Cardiac fibroblast (primary cell): ENCODE measurements at places on chromosomes 2 and 18.
A peak's percentile ranks its signal among the peaks of the same experiment; 100 is the strongest.

- DNase-seq: no peak
These were observed 85.9 kb upstream of the RANBP2 start for GRCh38 chr2:108633409-108633808.

DNA sequence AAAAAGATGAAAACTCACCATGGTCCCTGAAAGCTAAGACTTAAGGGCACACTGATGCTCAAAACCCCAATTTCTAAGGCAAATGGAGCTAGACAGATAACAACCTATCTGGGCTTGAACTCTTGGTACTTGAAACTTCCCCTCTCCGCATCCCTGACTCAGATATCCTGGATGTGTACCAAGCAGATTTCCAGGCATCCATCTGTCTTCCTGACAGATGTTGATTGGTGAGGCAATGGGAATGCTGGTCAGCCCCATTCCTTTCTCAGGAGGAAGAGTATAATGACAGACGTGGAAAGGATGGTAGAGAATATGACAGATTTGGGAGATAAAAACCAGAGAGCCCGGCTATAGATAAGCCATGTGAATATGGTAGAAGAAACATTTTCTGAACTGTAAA lies 69.2 kb downstream of the ADD2 start:
- no peak for DNase-seq

GRCh38 chr2:181177376-181177775 lies 197.0 kb downstream of the UBE2E3 start:
- DNase-seq: no peak

DNA sequence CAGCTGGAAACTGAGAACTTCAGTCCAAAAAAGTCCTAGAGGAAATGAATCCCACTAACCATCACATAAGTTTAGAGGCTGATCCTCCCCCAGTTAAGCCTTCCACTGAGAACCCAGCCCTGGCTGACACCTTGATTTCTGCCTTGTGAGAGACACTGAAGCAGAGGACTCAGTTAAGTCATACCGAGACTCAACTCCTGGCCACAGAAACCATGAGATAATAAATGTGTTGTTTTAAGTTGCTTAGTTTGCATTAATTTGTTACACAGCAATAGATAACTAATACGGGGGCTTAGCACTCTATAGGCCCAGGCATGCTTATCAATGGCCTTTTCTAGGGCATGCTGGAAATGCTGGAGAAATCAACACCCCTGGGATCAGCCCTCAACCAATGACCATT lies 3.4 kb upstream of the ADD2 start:
- no peak for DNase-seq

- no peak for DNase-seq
These were observed 36.0 kb downstream of the CHN1 start for GRCh38 chr2:174969091-174969734.

DNA sequence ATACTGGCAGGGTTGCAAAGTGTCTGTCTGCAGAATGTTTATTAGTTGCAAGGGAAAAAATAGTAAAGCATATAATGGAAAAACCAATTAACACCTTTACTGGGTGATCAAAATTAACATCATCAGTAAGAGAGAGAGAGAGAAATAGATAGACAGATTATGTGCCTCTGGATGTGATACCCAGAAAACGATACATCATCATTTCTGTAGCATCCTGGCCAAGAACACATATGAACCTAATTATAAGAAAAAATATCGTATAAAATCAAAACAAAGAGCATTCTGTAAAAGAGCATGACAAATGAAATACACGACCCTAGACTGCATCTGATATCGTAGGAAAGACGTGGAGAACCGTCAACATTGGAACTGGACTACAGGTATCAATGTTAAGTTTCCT lies 64.6 kb downstream of the SMC6 start:
- no peak for DNase-seq

DNA sequence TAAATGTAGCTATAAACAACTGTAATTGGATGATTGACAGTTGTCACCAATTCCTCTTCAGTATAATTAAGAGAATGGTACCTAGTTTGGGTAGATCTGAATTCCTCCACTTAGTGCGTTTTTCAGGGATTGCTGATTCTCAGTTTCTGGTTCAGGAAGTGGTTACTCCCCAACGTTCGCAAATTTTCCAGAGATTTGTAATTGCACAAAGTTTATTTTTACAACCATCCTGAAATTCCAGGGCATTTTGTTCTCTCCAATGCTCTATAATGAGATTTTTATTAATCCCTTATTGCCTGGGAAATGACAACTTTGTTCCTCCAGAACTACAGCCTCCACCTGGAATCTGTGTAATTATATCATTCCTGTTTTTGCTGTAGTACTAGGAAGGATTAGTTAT lies 710.6 kb upstream of the ZEB2 start:
- no peak for DNase-seq

- DNase-seq: no peak
These were observed 97.7 kb upstream of the ACAA2 start for GRCh38 chr18:49910986-49911385.

DNA sequence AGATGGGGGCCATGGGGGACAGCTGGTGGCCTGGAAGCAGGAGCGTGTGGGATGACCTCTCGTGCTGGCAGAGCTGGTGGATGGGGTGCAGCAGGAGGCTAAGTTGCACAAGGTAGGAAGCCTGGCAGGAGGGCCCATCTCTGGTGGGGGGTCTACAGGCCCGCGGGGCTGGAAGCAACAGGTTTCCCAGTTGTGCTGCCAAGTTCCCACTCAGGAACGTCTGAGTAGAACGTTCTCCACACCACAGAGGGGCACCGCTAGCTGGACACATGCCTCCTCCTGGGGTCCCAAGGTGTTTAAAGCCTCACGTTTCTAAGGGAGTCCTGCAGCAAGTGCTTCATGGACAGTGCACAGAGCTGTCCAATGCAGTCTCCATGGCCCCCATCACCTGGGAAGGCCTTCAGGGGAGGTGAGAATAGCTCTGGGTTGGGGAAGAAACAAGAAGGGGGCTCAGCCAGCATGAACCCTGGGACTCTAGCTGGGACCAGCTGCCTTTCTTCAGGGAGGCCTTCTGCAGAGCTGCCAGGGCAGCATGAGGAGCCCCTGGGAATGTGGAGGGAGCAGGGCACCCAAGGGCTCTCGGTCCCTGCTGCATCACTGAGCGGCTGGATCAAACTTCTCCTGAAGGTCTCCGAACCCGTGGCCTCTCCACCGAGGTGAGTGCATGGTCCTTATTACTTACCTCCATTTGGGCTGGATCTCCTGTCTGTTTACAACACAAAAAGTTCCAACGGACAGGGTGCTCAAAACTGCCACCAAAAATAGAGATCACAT lies 80.0 kb downstream of the TWIST2 start:
- DNase-seq: no peak

- DNase-seq: no peak
These were observed 126.8 kb downstream of the ZNF521 start for GRCh38 chr18:25225151-25225550.

DNA sequence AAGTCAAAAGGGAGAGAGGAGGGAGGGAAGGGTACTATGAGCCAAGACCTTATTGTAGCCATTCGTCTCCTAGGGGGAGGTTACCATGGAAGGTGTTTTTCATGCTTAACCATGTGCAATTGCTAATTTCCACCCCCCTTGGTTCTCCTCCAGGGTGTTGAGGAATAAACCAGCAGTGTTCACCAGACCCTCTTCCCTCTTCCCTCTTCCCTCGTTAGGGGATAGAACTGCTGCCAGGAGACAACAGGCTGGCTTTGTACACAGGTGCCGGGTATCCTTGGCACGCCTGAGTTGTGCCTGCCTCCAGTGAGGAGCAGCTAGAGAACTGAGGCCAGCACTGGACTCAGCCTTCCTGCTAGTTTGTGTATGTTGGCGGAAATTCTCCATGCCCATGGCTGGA lies 41.1 kb upstream of the ARL5A start:
- no peak for DNase-seq

DNA sequence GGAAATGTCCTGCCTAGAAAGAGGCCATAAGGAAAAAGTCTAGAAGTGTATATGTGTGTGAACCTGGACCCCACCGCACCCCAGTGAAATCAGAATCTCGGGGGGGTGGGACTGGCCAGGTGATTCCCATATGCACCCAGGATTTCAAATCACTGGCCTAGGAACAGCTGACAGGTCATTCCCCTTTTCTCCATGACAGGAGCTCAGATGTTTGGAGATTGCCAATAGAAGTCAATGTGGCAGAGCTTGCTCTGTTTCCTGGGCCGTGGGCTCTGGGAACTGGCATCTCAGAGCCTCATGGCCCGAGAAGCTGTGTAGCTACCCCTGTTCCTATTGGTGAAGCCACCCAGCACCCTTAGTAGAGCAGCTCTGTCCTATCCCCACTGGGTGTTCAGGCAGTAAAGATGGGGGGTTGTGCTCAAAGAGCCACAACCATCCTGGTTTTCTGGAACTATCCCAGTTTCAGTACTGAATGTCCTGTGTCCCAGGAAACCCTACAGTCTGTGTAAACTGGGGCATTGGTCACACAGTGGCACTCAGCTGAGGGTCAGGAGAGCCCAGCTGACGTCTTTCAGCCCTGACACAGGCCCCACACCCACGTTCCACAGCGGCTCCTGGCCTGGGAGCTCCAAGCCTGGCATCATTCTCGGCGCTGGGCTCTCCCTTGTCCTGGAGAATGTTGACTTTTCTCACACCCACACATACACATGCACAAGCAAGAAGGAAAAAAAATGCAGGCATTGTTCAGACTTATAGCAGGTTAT lies 18.9 kb downstream of the GNLY start:
- DNase-seq: peak; percentile 65

DNA sequence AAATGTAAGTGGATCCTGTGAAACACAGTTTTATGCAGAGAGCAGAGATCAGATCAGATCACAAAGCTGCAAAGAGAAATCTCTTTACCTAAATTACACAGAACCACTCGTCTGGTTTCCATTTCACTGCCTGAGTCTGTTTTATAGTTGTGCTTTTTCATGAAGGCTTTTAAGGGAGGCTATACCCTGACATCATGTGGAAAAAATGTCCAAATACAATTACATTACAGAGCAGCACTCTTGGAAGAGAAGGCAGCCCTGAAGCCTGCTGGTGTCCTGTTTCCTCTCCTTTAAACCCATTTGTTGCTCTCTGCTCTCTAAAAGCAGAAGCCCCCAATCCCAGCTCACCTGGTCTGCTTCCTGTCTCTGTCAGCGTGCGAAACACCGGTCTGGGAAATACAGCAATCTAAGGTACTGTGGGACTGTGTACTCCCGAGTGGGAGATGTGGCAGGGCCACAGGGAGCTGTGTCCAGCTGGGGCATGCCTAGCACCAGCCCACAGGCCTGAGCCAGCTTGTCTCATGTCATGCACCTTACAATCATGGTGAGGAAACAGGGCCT lies 24.8 kb upstream of the ZFP36L2 start:
- peak; percentile 73 for DNase-seq

DNA sequence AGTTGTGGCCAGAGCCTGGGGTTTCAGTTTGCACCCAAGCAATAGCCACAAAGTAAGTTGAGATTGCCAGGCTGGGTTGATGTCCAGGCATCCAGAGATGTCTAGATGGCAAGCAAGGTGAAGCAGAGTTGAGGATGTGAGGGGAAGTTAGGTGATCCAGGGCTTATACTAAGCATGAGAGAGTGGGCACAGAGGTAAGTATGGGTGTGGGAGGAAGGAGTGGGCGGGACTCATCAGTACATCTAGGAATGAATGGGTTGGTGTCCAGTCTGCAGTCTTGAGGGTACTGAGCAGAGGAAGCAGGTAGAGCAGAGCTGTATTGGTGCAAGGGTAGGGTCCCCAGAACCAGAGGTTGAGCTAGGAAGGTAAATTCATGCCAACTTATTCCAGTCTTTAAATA lies 1.5 kb downstream of the SEMA4F start:
- no peak for DNase-seq

DNA sequence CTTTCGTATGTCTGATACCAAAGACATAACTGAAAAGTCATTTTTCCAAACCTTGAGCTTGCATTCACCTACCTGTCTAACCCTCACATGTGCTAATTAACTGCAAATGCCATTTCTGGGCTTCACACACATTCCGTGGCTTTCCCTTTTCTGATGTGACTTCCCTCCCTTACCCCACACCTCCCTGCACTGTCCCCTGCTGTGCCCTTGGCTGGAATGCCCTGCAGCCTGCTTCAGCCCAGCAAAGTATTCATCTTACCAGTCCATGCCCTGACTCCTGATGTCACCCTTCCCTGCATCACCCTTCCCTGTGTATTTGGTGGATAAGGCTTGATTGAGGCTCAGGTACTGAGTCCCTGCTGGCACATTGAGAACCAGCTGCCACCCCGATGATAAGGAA lies 12.2 kb downstream of the RETSAT start:
- DNase-seq: no peak

DNA sequence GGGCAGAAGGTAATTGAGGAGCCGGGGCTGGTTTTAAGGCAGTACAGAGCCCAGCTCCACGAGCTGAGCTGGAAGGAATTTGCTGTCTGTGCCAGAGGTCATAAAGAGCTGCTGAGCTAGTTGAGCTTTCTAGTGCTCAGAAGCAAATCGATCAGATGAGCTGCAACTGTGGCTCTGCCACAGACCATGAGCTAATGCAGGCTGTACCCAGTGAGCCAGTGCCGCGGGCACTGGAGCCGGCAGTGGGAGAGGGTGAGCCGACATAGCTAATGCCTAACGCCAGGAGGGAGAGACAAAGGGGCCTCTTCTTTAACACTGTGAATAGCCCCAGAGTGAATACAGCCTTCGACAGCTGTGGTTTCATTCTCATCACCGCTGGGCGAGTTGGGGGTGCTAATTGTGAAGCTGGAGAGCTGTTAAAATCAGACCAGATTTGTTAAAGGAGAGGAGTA lies 410.1 kb upstream of the TCF4 start:
- peak; percentile 17 for DNase-seq

- no peak for DNase-seq
These were observed 49.7 kb downstream of the MTA3 start for GRCh38 chr2:42618116-42618515.

DNA sequence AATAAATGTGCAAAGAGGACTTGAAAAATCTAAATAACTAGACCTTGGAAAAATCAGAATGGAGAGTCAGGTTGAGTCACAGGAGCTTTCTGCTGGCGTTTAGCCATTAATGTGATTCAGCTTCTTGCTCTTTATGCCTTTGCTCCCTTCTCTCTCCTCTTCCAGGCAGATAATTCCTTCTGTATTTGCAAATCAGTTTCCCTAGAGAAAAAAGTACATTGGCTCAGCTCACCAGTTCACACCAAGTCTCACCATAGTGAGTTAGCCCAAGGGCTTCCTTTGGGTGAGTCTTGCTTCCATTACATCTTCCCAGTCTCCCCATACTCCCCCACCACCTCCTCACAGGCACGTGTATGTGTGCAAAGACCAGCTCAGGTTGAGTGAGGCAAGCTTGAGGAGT lies 73.6 kb downstream of the CYBRD1 start:
- peak; percentile 96 for DNase-seq

DNA sequence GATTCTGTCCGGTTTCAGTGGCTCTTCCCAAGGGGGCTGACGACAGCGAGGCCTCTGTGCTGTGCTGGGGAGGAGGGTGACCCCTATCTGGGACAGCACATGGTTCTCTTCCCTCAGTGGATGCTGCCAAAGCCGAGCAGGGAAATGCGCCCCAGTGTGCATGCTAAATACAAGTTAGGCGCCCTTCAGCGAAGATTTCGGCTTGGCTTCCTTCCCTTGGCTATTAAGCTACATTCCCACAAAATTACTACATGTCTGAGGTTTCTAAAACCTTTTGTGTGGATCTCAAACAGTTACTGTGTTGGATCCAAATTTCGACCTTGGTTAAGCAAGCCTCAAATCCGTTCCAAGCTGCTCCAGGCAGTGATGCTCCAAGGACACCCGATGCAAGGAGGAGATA lies 440.3 kb downstream of the NRXN1 start:
- DNase-seq: peak; percentile 14
